GM12878 (cell line): ENCODE measurements at places on chromosomes 6 and 20. TPM values are rescaled to one million over a fixed set of nuclear protein-coding genes. Genes with fewer than 3 reads are reported as not detected.

Gene ESR1
- 0.13 TPM in 1 of 2 replicates, not detected in the other for total RNA-seq

Gene PRRT1
- total RNA-seq, result 0.15 TPM in 1 of 2 replicates, not detected in the other

Gene XKR7
- total RNA-seq, result not detected in 2 replicates

DNA sequence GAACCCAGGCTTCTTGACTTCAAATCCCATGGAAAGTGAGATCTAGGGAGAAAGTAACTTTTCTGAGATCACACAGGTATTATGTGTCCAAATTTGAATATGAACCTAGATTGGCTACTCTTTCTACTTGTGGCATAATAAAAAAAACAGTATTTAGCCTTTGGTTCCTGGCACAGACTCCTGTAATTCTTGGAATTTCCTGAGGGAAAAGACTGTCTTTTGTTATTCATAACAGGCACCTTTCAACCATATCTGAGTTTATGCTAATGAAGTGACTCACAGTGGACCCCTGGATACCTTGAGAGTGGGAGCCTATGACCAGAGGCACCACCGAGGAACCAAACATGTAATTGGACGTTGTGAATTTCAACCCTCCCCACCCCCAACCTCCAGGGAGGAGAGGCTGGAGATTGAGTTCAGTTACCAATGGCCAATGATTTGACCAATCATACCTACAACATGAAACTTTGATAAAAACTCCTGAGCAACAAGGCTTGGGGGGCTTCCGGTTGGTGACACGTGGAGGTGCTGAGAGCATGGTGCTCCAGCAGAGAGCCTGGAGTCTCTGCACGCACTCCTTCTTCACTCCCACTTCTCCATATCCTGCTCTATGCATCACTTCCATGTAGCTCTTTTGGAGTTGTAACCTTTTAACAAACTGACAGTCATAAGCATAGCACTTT is 48.8 kb downstream of the LAMA4 start:
- H3K4me1 ChIP-seq, result no peaks in the 10 kb centered on the region; the same call in 1 of the 2 replicates
- no peak overlapping the region for H3K27ac ChIP-seq
- H3K27me3 ChIP-seq, result no peaks in the 10 kb centered on the region

DNA sequence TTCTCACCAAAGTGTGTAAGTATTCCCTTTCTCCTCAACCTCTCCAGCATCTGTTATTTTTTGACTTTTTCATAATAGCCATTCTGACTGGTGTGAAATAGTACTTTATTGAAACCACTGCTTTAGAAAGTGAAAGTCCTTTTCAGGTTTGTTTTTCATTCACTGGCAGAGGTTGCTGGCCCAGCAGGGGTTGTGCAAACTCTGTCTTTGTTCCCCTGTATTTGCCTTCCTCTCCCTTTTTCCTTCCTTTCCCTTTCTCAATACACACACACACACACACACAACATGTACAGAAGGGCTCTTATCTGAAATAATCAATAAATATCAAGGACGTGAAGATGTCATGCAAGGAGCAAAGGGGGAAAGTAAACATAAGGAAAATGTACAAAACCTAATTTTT is 99.8 kb downstream of the LY86 start:
- no peak for DNase-seq
- no peak overlapping the region for H3K4me3 ChIP-seq
- no peaks in the 10 kb centered on the region for H3K36me3 ChIP-seq
- H3K4me1 ChIP-seq, result peaks cover 38% of the 10 kb centered on the region

DNA sequence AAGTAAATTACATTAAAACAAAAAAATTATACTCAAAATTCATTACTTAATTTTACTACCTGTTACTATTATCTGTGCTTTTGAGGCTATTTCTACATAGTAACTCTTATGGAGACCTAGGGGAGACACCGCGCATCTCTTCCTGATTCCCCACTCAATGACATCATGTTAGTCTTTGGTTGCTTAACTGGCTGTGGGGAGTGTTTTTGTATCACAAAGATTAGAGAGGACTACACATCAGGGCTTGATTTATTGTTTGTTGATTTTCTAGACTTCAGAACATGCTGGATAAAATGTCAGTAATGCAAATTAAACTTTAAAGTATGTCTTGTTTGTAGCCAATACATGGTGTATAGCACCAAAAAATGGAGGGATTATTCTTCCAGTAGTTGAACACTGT is 26.0 kb downstream of the SLC2A10 start:
- no peaks in the 10 kb centered on the region for H3K27me3 ChIP-seq
- H3K4me3 ChIP-seq, result no peak overlapping the region
- no peak overlapping the region for H3K27ac ChIP-seq
- no peaks in the 10 kb centered on the region for H3K4me1 ChIP-seq

DNA sequence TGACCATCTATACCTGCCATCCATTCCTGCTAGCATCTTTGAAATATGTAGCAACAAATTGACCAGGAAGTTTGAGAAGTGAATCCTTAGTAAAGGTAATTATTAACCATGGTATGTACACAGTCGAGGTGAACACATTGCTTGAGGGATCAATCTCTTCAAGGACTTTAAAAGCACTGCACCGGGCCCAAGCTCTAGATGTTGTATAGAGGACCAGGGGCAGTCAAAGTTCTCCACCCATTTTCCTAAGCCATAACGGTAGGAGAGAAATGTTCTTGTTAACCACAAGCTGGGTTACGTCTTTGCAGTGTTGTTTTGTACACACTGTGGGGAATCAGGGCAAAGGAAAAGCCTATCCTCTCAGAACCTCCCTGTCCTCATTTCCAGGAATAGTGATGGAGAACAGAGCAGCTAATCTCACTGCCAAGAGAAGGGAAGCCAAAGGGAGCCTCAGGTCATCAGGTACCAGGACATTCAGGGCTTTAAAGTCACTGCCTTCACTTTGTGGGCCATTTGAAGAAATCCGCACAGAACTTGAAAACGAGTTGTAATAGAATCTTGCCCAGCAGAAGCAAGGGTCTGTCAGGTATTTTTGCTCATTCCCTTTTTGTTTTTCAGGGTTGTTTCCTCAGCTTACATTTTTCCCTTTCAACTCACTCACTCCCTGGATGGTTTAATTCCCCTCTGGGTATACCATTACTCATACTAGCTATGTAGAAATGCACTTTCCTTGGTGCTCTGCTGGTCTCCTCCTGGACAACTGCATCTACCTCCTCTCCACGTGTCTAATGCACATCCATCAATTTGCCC is 5.3 kb upstream of the PM20D2 start:
- H3K27me3 ChIP-seq, result no peaks in the 10 kb centered on the region
- peaks cover 13% of the 10 kb centered on the region for H3K4me1 ChIP-seq
- H3K4me3 ChIP-seq, result no peak overlapping the region
- DNase-seq, result no peak

DNA sequence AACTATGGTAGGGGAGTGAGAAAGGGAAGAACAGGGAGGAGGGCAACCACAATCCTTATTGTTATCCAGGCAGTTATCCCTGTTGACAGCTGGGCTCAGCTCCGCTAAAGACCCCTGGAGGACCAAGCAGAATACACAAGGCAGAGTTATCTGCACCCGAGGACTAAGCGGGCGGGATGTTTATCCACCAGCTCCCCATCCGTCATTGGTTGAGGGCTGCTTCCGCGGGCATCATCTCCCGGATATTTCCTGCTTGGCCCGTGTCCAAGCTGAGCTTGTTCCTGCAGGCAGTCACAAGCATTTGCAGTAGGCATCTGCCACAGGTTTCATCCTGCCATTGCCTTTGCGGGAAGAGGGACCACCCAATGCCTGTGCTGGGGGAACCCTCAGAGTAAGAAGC is 102.1 kb downstream of the DLGAP4 start:
- DNase-seq, result no peak
- no peak overlapping the region for H3K27ac ChIP-seq
- H3K4me3 ChIP-seq, result no peak overlapping the region
- no peaks in the 10 kb centered on the region for H3K27me3 ChIP-seq
- H3K36me3 ChIP-seq, result no peaks in the 10 kb centered on the region

DNA sequence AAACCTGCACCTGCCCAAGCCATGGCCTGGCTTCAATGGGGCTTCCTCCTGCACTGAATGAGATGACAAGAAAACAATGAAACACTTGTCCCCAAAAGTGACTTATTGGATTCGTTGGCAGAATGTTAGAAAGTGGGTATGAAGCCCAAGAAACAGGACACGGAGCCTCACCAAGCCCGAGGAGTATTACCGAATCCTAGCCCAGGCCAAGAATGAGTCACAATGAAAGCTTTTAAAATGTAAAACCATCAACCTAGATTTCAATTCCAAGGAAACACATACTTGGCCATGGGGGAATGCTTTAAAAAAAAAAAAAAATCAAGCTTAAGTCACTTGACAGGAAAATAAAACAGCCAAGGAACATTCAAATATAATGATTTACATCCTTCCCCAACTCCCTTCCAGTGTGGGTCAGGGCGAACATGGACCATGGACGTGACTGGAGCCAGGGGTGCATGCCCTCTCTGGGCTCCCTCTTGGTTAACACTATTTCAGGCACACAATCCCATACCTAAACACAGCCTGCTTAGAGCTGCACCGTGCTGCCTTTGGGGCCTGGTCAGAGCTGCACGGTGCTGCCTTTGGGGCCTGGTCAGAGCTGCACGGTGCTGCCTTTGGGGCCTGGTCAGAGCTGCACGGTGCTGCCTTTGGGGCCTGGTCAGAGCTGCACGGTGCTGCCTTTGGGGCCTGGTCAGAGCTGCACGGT is 3.1 kb upstream of the STX16 start:
- no peaks in the 10 kb centered on the region for H3K27me3 ChIP-seq
- no peak for DNase-seq
- no peak overlapping the region for H3K27ac ChIP-seq

DNA sequence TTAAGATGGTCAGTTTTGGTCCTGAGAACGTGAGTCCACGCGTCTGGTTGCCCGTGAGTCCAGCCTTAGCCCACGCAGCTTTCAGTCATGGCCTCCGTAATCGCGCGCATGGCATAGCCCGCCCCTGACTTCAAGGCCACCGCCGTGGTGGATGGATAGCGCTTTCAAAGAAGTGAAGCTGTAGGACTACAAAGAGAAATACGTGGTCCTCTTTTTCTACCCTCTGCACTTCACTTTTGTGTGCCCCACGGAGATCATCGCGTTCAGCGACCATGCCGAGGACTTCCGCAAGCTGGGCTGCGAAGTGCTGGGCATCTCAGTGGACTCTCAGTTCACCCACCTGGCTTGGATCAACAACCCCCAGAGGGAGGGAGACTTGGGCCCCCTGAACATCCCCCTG is 142.0 kb upstream of the MCHR2 start:
- H3K27me3 ChIP-seq, result no peaks in the 10 kb centered on the region
- no peak overlapping the region for H3K4me3 ChIP-seq
- H3K36me3 ChIP-seq, result no peaks in the 10 kb centered on the region
- no peak overlapping the region for H3K27ac ChIP-seq
- DNase-seq, result no peak

DNA sequence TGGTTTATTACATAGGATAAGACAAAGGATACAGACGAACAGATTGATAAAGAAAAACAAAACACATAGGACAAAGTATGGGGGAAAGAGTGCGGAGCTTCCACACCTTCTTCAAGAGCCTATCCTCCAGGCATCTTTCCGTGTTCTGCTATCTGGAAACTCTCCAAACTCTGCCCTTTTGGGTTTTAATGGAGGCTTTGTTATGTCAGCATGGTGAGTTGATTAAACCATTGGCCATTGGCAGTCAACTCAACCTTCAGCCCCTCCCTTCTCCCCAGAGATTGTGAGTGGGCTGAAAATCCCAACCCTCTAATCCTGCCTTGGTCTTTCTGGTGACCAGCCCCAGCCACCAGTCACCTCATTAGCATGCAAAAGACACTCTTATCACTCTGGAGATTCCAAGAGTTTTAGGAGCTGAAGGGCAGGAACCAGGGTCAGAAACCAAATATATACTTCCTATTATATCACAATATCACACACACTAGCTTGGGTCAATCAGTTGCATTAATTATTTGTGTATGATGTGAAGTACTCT is 23.8 kb downstream of the HLA-DOB start:
- H3K27ac ChIP-seq, result no peak overlapping the region
- H3K36me3 ChIP-seq, result no peaks in the 10 kb centered on the region
- peaks cover 16% of the 10 kb centered on the region for H3K4me1 ChIP-seq
- H3K4me3 ChIP-seq, result no peak overlapping the region
- peaks cover 11% of the 10 kb centered on the region for H3K27me3 ChIP-seq

DNA sequence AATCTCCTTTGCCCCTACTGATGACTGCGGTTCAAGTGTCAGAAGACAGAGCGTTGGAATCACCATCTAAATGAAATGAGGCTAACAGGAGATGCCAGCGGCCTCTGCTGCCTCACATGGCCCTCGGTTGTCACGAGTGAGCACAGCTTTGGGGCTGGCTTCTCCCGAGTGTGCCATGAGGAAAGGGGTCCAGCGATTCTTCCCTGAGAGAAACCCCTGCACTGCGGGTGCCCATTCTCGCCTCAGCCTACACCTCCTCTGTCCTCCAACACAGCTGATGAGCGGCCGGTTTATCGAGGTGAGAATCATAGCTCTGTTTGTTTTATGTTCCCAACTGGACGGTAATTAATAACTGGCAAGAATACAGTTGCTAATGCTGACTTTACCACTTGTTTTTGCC is 144.7 kb upstream of the RPS6KA2 start:
- no peaks in the 10 kb centered on the region for H3K36me3 ChIP-seq
- DNase-seq, result no peak
- H3K4me1 ChIP-seq, result no peaks in the 10 kb centered on the region
